ENCODE measurements at places on chromosomes 1 and 21. TPM values are rescaled to one million over a fixed set of nuclear protein-coding genes. Genes with fewer than 3 reads are reported as not detected.

SYF2 gene
- total RNA-seq: 39.1 TPM

WNT4 gene
- total RNA-seq: not detected

CA6 gene
- total RNA-seq: 0.55 TPM

GPR161 gene
- total RNA-seq: 0.36 TPM

ADPRS gene
- 25.6 TPM for total RNA-seq

YBEY gene
- total RNA-seq: 10.2 TPM

HSD11B1 gene
- 0.36 TPM for total RNA-seq

GJB3 gene
- not detected for total RNA-seq

HFM1 gene
- not detected for total RNA-seq

KCNQ4 gene
- 0.43 TPM for total RNA-seq

EFHD2 gene
- total RNA-seq: 110 TPM

VPS26C gene
- total RNA-seq: 75.1 TPM

VHLL gene
- 0.30 TPM for total RNA-seq

KIF26B gene
- 0.02 TPM for total RNA-seq

SORT1 gene
- 6.2 TPM for total RNA-seq

CHI3L1 gene
- not detected for total RNA-seq

GCSAML gene
- total RNA-seq: 0.16 TPM
